Effector memory CD8-positive, alpha-beta T cell (primary cell): ENCODE measurements at places on chromosomes 12 and 14.
A peak's percentile ranks its signal among the peaks of the same experiment; 100 is the strongest.

DNA sequence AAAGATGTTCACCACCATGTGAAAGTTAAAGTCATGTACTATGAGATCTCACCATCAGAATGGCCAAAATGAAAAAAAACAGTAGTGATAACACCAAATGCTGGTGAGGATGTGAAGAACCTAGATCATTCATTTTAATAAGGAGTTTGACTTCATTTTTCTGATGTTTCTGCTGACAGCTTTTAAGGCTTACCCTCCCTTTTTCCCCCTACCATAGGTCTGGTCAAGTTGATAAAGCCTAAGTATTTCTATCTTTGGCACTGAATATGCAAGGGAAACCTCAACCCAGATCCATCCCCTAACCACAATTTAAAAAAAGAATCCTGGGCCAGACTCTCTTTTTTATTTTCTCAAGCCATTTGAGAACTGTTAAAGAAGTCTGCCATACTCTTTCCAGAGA lies 689.6 kb upstream of the FOXG1 start:
- no peak overlapping the region for H3K4me3 ChIP-seq
- no peaks in the 10 kb centered on the region for H3K36me3 ChIP-seq
- no peak overlapping the region for H3K27ac ChIP-seq
- H3K4me1 ChIP-seq, result no peaks in the 10 kb centered on the region

DNA sequence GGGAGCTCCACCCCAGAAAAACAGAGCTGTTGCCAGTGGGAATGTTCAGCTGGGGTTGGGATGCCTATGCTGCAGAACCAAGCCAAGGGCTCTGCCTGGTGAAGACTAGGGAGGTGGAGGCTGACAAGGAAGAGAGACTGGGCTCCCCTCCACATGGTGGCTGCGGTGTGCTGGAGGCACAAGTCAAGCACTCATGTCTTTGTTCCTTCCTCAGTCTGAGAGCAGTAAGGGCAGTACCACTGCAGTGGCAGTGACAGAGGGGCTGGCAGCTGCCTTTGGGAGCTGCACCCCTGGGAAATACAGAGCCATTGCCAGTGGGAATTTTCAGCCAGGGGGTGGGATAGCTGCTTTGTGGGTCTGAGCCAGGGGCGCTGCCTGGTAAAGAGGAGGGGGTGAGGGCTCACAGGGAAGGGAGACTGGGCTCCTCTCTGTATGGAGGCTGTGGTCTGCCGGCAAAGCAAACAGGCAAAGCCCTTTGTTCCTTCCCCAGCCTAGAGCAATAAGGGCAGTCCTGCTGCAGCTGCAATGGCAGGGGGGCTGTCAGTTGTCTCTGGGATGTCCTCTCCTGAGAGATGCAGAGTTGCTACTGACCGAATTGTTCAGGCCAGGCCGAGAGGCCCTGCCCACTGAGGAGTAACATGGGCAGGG lies 255.9 kb downstream of the RAD51B start:
- no peak for DNase-seq
- H3K27me3 ChIP-seq, result no peaks in the 10 kb centered on the region
- H3K27ac ChIP-seq, result peak overlapping the region; percentile 65
- no peaks in the 10 kb centered on the region for H3K4me1 ChIP-seq
- no peak overlapping the region for H3K4me3 ChIP-seq
- no peaks in the 10 kb centered on the region for H3K36me3 ChIP-seq

GRCh38 chr12:91127751-91128150 lies 16.5 kb upstream of the LUM start:
- H3K4me3 ChIP-seq, result no peak overlapping the region
- no peak for DNase-seq
- no peaks in the 10 kb centered on the region for H3K36me3 ChIP-seq

- no peaks in the 10 kb centered on the region for H3K4me1 ChIP-seq
- no peak overlapping the region for H3K4me3 ChIP-seq
- no peaks in the 10 kb centered on the region for H3K36me3 ChIP-seq
- peaks cover 89% of the 10 kb centered on the region for H3K27me3 ChIP-seq
- no peak for DNase-seq
- H3K27ac ChIP-seq, result no peak overlapping the region
Measured at GRCh38 chr14:104547310-104547997, 32.1 kb upstream of the C14orf180 start.

GRCh38 chr14:60981633-60982455 lies 799 bp downstream of the SLC38A6 start:
- no peak for DNase-seq
- H3K27ac ChIP-seq, result no peak overlapping the region
- H3K4me3 ChIP-seq, result no peak overlapping the region
- H3K36me3 ChIP-seq, result peaks cover 8% of the 10 kb centered on the region
- H3K27me3 ChIP-seq, result no peaks in the 10 kb centered on the region

DNA sequence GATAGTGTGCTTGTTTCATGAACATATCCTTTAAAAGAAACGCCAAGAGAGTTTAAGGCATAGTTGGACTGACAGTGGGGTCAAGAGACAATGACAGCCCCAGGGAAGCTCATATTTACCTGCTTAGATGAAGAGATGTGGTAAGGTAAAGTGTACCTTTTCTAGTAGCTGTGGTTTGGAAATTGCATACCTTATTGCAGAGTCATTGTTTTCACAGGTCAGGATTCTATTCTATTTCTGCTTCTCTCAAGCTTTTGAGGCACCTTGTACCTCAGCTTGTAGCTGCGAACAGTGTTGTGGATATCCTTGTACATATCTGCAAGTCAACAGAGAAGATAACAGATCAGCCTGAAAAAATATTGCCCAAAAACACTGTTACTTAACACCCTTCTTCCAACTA lies 47.7 kb downstream of the ATP6V1D start:
- H3K36me3 ChIP-seq, result peaks cover 26% of the 10 kb centered on the region
- no peaks in the 10 kb centered on the region for H3K27me3 ChIP-seq
- H3K4me1 ChIP-seq, result no peaks in the 10 kb centered on the region
- no peak overlapping the region for H3K4me3 ChIP-seq
- no peak for DNase-seq

- no peak for DNase-seq
- H3K4me3 ChIP-seq, result no peak overlapping the region
- H3K27me3 ChIP-seq, result no peaks in the 10 kb centered on the region
Measured at GRCh38 chr14:60125918-60126317, 34.2 kb downstream of the PCNX4 start.

GRCh38 chr14:102545461-102546265 lies 36.1 kb upstream of the ANKRD9 start:
- H3K27ac ChIP-seq, result peak overlapping the region; percentile 49
- H3K4me3 ChIP-seq, result peak overlapping the region; percentile 63
- peaks cover 7% of the 10 kb centered on the region for H3K4me1 ChIP-seq
- peaks cover 67% of the 10 kb centered on the region for H3K27me3 ChIP-seq
- H3K36me3 ChIP-seq, result no peaks in the 10 kb centered on the region

DNA sequence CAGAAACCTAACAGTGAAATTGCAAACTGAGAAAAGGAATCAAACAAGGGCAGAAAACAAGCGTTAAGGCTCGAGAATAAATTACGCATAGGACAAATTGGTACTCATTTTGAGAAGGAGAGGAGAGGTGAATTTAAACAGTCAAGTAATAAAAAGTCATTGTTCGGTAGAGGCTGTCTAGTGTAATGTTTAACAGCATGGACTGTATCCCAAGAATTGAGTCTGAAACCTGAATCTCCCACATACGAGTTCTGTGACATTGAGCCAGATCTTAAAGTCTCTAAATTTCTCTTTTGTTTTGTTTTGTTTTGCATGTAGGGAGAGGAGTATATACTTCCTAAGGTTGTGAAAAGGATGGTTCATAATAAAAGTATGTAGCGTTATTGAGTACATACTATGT lies 216.5 kb upstream of the BTG1 start:
- H3K4me1 ChIP-seq, result peaks cover 49% of the 10 kb centered on the region
- no peak for DNase-seq
- H3K4me3 ChIP-seq, result peak overlapping the region; percentile 61

GRCh38 chr12:121943926-121944325 lies 25.5 kb downstream of the CFAP251 start:
- no peak overlapping the region for H3K27ac ChIP-seq
- H3K4me3 ChIP-seq, result no peak overlapping the region
- no peaks in the 10 kb centered on the region for H3K4me1 ChIP-seq
- no peak for DNase-seq
- no peaks in the 10 kb centered on the region for H3K36me3 ChIP-seq

GRCh38 chr14:58607131-58607951 lies 30.4 kb upstream of the DACT1 start:
- H3K27ac ChIP-seq, result no peak overlapping the region
- no peaks in the 10 kb centered on the region for H3K36me3 ChIP-seq
- peaks cover 8% of the 10 kb centered on the region for H3K27me3 ChIP-seq

DNA sequence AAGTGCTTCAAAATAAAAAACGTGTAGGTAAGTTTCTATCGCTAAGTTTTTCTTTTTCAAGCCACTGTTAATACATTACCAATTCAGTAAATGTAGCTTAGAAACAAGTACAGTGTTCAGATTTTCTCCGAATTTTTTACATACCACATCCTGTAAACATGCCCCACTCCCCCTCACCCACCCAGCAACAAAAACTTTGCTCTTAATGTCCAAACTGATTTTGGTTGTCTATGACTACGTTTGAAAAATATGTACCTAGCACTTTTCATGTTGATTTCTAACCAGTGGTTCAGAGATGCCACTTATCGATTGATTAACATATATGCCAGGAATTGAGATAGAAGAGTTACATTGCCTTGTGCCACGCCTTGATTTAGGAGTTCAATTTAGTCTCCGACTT lies 663 bp upstream of the LIN7A start:
- DNase-seq, result no peak
- H3K27me3 ChIP-seq, result no peaks in the 10 kb centered on the region
- no peaks in the 10 kb centered on the region for H3K36me3 ChIP-seq
- H3K4me1 ChIP-seq, result no peaks in the 10 kb centered on the region

- H3K27ac ChIP-seq, result peak overlapping the region; percentile 36
- peaks cover 4% of the 10 kb centered on the region for H3K27me3 ChIP-seq
- no peaks in the 10 kb centered on the region for H3K4me1 ChIP-seq
- H3K36me3 ChIP-seq, result no peaks in the 10 kb centered on the region
Measured at GRCh38 chr14:72699852-72700257, 194.0 kb downstream of the DPF3 start.

DNA sequence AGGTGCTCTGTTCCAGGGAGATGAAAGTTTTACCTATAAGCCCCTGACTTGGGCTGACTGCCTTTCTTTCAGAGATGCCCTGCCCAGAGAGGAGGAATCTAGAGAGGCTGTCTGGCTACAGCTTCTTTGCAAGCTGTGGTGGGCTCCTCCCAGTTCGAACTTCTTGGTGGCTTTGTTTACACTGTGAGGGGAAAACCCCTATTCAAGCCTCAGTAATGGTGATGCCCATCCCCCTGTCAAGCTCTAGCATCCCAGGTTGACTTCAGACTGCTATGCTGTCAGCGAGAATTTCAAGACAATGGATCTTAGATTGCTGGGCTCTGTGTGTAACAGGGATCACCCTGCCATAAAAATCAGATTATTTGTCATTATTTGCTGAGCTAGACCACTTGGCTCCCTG lies 377.6 kb downstream of the FLRT2 start:
- peaks cover 31% of the 10 kb centered on the region for H3K27me3 ChIP-seq
- H3K4me1 ChIP-seq, result no peaks in the 10 kb centered on the region
- H3K27ac ChIP-seq, result no peak overlapping the region
- no peaks in the 10 kb centered on the region for H3K36me3 ChIP-seq

DNA sequence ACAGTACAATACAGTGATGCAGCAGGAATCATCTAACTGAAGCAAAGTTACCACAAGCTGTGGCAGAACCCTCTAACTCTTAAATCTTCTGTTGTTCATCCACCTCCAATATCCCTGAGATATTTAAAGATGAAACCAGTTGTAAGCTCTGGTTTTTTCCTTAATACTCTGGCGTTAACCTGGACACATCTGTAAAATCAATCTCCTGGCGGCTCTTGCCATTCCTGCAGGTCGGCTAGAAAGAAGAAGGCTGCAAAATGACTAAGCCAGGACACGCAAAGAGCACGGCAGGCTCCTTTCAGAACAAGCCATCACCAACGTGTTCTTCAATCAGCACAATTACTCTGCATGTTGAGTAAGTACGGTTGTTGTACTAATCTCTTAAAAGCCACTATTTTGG lies 309.3 kb downstream of the MED13L start:
- no peak for DNase-seq
- no peak overlapping the region for H3K4me3 ChIP-seq
- no peak overlapping the region for H3K27ac ChIP-seq
- peaks cover 3% of the 10 kb centered on the region for H3K4me1 ChIP-seq

DNA sequence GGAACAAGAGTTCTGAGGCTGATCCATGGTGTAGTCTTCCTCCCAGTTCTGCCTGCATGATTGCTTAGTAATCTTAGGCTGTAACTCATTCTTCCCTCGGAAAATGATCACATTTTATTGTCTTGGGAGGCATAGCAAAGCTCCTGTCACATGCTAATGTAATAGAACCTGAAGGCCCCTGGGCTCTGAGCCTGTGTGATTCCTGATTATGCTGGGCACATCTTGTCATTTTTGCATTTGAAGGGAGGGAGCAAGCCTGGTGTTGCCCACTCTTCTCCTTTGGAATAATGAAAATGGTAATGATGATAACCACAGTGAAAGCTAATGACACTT lies 215.4 kb downstream of the MSRB3 start:
- H3K4me3 ChIP-seq, result no peak overlapping the region
- no peaks in the 10 kb centered on the region for H3K4me1 ChIP-seq
- H3K36me3 ChIP-seq, result no peaks in the 10 kb centered on the region
- peaks cover 9% of the 10 kb centered on the region for H3K27me3 ChIP-seq
- no peak overlapping the region for H3K27ac ChIP-seq

GRCh38 chr12:114873656-114874055 lies 189.7 kb upstream of the TBX3 start:
- no peak for DNase-seq
- H3K4me3 ChIP-seq, result no peak overlapping the region
- H3K27me3 ChIP-seq, result no peaks in the 10 kb centered on the region
- no peaks in the 10 kb centered on the region for H3K36me3 ChIP-seq
- no peak overlapping the region for H3K27ac ChIP-seq

- H3K27ac ChIP-seq, result no peak overlapping the region
- H3K27me3 ChIP-seq, result no peaks in the 10 kb centered on the region
- DNase-seq, result no peak
- no peaks in the 10 kb centered on the region for H3K36me3 ChIP-seq
Measured at GRCh38 chr14:42992930-42993329, 1386.3 kb downstream of the LRFN5 start.
